ENCODE measurements at places on chromosomes 1 and 21.

DNA sequence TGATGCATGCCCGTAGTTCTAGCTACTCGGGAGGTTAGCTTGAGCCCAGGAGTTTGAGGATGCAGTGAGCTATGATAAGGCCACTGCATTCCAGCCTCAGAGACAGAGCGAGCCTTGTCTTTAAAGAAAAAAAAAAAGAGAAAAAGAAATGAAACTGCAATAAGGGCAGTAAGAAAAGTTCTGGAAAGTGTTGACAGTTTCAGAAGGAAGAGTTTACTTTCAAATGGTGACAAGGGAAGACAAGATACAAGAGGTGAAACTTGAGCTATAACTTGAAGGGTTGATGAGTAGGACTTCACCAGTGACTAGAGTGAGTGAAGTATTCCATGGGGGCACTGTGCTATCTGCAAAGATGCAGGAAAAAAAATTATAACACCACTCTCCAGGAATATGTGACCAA is 125.0 kb downstream of the AKT3 start:
- DNase-seq: no peak

GRCh38 chr1:165508291-165508690 is 35.5 kb upstream of the LRRC52 start:
- no peak for DNase-seq

GRCh38 chr1:54671985-54672608 is 30.5 kb downstream of the MROH7 start:
- peak; percentile 45 for DNase-seq

- DNase-seq: no peak
Observed at GRCh38 chr1:234206651-234207284, 166.5 kb upstream of the COA6 start.

DNA sequence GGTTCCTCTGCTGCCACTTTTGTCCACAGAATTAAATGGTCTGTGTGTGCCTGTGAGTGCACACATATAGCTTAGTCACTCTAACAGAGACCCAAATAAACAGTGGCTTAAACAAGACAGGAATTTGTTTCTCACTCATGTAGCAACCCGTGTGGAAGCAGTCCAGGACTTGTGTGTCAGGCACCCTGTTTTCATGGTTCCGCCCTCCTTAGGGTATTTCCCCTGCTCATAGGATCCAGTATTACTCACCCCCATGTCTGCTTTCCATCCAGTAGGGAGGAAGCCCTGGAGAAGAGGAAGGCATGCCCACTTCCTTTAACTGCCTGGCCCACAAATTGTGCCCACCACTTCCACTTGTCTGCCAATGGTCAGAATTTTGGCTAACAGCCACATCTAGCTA is 41.3 kb upstream of the TACSTD2 start:
- DNase-seq: no peak

- no peak for DNase-seq
Observed at GRCh38 chr1:185934476-185935189, 200.4 kb downstream of the HMCN1 start.
